ENCODE measurements at places on chromosomes 4 and X.

GRCh38 chr4:74447636-74448233 is 2.8 kb downstream of the AREG start:
- no peak for DNase-seq

- no peak for DNase-seq
Observed at GRCh38 chr4:130640592-130640991, 1544.6 kb downstream of the C4orf33 start.

- no peak for DNase-seq
Observed at GRCh38 chr4:80790152-80790551, 240.4 kb upstream of the BMP3 start.

- DNase-seq, result no peak
Observed at GRCh38 chr4:74897386-74897785, 35.5 kb upstream of the PARM1 start.
